Stimulated activated CD4-positive, alpha-beta T cell treated with anti-CD3 and anti-CD28 coated beads, Interleukin-15, amount 100 ng/mL, for 48 hours (primary cell): ENCODE measurements at places on chromosomes 1 and 21.

GRCh38 chr1:87841332-87841731 lies 512.7 kb downstream of the LMO4 start:
- no peak for DNase-seq

DNA sequence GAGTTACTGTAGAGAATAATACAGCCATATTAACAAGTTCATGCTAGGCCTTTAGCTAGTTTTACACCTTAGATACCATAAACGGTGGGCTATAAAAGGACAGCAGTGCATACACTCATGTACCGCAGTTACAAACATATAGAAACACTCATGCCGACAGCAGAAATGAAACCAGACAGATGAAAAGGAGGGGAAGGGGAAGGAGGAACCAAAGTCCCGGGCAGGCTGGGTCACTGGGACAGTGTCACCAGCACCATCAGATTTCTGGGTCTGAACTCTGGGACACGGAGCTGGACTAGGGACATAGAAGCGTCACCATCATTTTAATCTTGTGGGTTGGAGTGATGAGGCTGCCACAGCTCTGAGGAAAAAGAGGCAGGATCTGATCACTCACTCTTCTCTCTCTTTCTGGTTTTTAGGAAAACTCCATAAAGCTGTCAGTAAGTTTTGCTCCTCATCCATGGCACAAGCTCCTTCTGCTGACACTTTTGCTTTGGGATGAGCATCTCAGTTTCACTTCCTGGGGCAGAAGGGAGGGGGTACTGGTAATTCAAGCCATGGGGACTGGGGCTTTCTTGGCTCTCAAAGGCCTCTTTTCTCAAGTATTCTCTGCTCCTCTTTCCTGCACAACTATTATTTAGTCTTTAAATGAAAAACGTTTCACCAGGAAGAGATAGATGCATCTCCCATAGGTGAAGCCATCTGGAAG lies 7.8 kb upstream of the ZNF691 start:
- DNase-seq = no peak

DNA sequence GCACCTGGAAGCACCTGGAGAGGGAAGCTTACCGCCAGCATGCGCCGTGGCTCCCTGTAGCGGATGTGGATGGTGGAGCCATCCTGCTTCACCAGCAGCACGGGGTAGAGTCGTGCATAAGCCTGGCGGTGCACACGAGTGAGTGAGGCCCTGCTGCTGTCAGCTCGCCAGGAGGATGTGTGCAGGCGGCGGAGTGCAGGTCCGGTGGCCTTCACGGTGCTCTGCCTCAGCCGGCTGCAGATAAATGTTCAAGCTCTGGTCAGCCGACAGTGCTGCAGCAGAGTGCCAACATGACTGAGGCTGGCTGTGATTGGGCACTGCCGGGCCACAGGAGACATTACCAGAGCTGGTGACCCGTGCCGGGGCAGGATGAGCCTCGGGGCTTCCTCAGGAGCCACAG lies 1.5 kb downstream of the MRPL55 start:
- no peak for DNase-seq

DNA sequence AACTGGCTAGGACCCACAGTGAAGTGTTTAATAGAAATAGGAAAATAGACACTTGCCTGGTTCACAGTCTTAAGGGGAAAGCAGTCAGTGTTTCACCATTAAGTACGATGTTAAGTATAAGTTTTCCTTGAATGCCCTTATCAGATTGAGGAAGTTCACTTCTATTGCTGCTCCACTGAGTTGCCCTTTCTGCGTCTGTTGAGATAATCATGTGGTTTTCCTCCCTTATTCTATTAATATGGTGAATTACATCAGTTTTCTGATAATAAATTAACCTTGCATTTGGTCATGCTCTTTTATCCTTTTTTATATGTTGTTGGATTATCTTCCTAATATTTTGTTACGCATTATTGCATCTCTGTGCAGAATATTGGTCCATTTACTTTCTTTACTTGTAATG lies 21.4 kb downstream of the UTS2 start:
- no peak for DNase-seq

DNA sequence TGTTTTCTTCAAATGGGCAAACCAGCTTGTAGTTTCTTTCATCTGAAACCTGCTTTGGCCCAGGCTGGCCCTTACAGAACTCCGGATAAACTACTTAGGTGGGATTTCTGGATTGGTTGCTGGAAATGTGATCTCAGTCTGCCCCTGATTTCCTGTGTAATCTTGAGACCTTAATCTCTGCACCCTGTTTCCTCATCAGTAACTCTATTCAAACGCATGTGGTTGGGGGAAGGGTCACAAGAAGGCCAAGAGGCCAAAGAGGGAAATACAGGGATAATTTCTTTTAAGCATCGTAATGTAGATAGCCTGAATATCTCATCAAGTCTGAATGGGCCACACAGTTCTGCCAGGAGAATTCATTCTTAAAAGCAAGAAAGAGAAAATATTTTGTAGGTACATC lies 483.6 kb downstream of the LTN1 start:
- no peak for DNase-seq

- DNase-seq = no peak
Observed at GRCh38 chr1:182968151-182968741, 15.3 kb upstream of the SHCBP1L start.

DNA sequence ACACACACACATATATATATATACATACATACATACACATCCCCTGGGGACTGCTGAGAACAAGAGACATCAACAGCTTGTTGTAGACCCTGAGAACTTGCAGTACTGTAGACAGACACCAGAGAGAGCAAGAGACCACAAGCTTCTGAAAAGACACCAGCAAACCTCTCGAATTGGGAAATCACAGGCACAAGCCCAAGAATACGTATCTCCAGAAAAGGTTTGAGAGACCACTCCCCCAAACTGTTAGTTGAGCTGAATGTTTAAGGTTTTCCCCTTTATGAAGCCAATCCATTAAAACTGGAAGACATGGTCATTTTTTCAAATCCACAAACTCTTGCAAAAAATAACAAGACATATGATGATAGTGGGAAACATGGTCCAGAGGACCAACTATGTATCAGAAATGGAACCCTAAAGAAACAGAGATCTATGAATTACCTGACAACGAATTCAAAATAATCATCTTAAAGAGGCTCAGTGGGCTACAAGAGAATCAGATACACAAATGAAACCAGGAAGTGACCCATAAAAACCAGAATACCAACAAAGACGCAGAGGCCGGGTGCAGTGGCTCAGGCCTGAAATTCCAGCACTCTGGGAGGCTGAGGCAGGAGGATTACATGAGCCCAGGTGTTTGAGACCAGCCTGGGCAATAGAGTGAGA lies 45.1 kb downstream of the SLC2A1 start:
- no peak for DNase-seq

GRCh38 chr21:44972821-44973220 lies 33.0 kb downstream of the SLX9 start:
- DNase-seq = no peak
